AG10803 (cell line): ENCODE measurements at places on chromosomes 5 and 9.

DNA sequence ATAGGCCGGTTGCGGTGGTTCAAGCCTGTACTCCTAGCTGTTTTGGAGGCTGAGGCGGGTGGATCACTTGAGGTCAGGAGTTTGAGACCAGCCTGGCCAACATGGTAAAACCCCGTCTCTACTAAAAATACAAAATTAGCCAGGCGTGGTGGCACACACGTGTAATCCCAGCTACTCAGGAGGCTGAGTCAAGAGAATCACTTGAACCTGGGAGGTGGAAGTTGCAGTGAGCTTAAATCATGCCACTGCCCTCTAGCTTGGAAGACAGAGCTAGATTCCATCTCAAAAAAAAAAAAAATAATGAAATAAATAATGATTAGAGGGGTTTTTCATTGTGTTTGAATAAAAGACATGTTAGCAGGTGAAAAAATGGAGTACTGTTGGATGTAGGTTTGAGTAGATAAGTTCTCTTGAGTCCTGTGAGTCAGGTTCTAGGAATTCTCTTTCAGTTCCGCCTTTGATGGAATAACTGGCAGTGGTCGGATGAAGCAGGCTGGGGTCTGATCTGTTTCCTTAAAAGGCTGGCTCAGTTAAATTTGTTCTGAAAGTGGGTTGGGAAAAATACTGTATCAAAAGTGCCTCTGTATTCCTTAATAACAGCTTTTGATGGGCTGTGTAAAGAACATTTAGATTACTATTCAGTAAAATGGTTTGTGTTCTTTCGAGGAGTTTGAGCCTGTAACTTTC is 73.2 kb downstream of the AOPEP start:
- peak; percentile 43 for DNase-seq

DNA sequence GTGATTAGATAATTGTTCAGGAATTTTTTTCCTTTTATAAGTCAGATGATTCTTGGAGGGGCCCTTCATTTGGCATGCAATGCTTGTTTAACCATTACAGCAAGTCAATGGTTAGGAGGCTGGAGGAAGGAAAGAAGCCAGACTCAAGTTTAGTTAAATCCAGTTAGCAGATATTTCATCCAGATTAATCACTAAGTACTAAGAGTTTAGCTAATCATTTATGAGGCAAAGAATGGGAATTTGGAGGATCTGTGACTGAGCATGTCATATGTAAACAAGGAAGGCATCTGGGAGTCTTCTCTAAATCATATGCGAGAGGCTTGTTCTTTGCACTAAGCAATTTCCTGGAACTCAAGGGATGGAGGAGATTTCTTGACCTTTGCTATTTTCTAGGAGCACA is 145.3 kb upstream of the SGCD start:
- DNase-seq, result no peak

GRCh38 chr5:98936948-98937715 is 8.3 kb upstream of the CHD1 start:
- DNase-seq, result no peak

DNA sequence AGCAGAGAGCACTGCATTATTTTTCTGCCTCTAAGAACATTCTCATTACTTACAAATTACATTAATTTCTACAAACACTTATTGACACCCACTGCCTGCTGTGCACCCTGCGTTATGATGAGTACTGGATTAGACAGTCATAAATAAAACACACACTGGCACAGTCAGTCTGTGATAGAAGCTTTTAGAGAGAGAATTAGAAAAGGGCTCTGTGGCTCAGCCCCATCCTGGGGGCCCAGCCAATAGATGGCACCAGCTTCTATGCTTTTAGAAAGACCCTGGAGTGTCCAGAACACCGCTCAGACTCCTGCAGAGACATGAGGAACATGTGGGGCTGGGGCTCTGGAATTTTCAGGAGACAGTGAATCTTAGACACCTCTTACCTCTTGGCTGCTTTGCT is 61.0 kb upstream of the RAPGEF1 start:
- no peak for DNase-seq

DNA sequence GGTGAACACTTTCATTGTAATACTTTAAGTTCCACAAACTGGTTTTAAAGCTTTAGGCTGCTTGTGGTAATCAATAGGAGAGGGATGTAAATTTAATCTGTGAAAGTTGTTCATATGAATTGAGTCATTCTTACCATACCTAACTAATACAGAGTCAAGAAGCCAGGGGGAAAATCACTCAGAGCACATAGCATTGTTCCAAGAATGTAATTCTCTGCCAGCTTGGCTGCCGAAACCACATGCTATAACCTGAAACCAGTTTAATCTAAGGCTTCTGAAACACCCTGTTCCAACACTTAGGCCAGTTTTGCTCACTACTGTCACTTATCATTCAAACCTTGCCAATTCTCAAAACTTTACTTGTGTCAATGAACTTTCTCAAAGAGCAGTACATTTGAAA is 528.8 kb upstream of the GRAMD2B start:
- DNase-seq, result no peak

- no peak for DNase-seq
Observed at GRCh38 chr5:137594717-137595116, 95.6 kb upstream of the SPOCK1 start.

DNA sequence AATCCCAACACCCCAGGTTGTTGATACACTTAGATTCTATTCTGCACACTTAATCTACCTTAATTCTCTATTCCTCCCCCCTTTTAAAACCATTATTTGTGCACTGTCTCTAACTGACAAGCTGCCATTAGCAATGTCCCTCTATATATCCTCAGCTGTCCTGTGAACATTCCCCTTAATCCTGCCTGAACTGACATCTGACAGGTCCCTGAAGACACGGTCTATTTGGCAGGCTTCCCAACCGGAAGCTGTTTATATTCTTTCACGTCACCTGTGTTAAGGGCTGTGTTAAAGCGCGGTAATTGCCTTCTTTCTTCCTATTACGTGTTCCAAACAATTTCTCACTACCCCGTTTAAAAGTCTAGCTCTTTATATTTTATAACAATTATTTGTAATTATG is 277.3 kb downstream of the CDH9 start:
- no peak for DNase-seq

GRCh38 chr5:141611289-141611688 is 7.5 kb downstream of the DIAPH1 start:
- DNase-seq, result no peak

- DNase-seq, result no peak
Observed at GRCh38 chr5:154351566-154351965, 94.2 kb upstream of the SAP30L start.

DNA sequence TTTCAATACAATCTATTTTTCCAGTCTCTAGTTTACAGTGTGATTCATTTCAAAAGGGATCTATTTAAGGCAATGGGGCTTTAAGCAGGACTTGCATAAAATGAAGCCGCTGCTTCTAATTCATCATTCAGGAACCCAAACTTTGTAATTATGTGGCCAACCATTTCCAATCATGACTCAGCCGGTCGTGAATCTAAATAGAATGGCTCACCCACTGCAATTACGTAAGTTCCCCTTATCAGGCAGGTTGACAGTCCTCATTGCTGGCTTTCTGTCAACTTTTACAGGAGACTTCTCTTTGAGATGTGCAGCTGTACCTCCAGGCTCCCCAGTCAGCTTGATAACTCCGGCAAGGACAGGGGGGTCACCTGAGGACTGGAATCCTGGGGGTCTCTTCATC is 152.8 kb upstream of the DAP start:
- peak; percentile 83 for DNase-seq

DNA sequence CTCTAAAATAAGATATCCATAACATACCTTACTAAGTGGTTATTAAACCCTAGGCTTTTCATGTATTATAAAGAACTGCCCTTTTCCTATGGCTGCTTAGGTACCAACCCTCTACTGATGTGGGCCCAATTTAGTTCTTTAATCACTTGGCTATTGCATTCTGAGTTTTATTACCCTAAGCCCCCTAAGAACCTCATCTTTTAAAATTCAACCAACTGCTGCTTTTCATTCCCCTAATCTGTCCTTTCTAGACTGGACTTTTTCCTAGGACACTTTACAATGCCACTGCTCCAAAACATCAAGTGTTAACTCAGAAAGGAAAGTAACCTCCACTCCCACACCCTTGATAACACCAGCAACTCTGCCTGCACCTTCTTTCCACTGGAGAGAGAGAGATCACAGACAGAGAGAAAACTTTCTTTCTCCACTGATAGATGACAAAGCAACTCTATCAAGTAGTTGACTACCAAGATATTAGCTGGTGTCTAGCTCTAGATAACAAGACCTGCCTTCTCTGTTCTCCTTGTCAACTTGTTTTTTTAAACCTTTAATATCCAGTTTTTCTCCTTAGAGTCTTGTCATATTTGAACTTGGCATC is 27.3 kb downstream of the ELL2 start:
- DNase-seq, result no peak

DNA sequence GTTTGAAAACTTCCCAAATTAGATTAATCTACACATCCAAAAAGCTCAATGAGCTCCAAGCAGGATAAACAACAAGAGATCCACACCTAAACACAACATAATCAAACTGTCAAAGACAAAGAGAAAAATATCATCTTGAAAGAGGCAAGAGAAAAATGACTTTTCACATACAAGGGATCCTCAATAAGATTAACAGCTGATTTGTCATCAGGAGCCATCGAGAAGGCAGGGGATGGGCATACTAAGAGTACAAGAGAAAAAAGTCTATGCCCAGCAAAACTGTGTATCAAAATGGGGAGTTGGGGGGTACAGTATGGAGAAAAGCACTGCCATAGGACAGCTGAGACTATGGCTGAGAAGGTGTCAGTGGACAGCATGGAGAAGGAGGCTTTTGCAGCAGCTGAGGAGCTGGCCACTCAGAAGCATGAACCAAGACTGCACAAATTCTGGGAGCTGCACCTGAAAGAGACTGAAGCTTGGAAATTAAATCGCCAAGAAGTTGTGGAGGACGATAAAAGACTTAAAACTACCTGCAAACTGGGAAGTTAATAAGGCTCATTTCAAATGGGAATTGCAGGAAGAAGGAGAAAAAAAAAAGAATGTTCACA is 20.9 kb downstream of the DNAJB5 start:
- DNase-seq, result no peak

DNA sequence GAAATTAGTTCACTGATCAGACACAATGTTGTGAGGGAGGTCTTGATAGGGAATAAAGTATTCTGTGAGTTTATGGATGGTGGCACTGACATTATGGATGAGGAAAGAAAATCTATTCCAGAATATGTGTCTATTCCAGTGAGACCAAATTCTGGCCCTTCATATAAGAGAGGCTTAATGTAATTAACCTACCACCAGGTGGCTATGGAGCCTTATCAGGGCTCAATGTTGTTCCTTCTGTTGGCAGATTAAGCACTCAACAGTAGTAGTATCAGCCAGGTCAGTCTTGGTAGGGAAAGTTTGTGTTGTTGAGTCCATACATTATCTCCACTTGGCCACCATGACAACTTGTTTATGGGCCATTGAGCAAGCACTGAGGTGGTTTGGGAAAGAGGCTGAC is 41.7 kb upstream of the BARX1 start:
- no peak for DNase-seq

- DNase-seq, result no peak
Observed at GRCh38 chr9:84791643-84792042, 122.1 kb downstream of the NTRK2 start.

DNA sequence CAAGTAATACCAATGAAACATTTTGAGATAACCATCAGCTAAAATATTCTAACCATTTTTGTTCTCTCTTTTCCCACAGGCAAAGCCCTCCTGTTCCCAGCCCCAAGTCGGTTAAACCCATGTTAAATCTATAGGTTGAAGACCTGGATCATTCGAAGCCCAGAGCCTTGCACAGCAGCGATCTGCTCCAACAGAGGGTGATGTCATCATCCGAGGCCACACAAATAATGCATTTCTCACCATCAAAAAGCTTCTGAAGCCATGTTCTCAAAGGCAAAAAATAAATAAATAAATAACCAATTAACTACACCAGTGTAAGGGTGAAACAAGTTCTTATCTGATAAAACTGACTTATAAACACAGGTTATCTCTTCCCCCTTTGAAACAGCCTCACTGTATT is 169.2 kb downstream of the ENTREP1 start:
- no peak for DNase-seq

- no peak for DNase-seq
Observed at GRCh38 chr5:6587171-6587570, 45.7 kb downstream of the NSUN2 start.

- peak; percentile 56 for DNase-seq
Observed at GRCh38 chr5:119036101-119036762, 34.7 kb upstream of the DMXL1 start.

DNA sequence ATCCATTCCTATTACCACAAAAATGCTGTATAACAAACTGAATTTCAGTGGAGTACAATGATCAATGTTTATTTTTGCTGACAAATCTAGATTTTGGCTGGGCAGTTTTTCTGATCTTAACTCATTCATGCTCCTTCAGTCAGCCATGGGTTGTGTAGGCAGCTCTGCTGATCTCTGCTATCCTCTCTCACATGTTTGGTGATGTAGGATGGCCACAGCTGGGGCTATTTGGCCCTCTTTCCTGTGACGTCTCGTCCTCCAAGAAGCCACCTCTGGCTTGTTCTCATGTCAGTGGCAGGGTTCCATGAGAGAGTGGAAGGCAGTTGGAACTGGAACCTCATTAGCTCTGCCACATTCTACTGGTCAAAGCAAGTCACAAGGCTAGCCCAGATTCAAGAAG is 8.9 kb downstream of the NLN start:
- DNase-seq, result peak; percentile 36

DNA sequence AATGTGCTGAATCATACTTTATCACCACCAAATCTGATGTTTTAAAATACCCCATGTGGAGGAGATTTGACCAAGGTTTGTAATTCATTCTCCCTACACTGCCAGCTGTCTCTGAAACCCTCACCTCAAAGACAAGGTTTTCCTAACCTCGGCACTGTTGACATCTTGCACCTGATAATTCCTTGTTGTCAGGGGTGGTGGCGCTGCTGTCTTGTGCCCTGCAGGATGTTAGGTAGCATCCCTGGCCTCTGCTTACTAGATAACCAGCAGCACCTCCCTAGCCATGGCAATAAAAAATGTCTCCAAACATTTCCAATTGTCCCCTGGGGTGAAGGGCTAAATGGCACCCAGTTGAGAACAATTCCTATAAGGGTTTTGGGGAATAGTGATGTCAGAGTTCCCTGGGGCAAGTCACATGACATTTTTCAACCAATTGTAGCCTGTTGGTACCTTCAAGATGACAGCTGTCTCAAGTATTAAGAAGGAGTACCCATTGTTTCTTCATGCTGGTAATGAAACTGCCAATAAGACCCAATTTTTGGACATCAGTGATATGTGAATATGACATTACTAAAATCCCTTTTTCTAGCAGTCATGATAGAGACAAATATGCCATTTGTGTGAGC is 160.6 kb upstream of the PLCXD3 start:
- DNase-seq, result no peak

DNA sequence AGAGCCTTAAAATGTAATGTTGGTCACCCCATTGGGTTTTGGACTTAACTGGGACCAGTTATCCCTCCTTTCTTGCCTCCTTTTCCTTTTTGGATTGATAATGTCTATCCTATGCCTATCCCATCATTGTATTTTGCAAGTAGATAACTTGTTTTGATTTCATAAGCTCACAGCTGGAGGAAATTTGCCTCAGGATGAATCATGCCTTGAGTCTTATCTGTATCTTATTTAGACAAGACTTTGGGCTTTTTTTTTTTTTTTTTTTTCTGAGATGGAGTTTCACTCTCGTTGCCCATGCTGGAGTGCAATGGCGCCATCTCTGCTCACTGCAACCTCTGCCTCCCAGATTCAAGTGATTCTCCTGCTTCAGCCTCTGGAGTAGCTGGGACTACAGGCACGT is 443.3 kb downstream of the DNAH5 start:
- peak; percentile 7 for DNase-seq
